ENCODE measurements at places on chromosomes 3 and 15.
A peak's percentile ranks its signal among the peaks of the same experiment; 100 is the strongest.

GRCh38 chr15:48811325-48811958 is 573 bp upstream of the CEP152 start:
- no peak for DNase-seq

- no peak for DNase-seq
Observed at GRCh38 chr3:178778589-178778988, 242.4 kb downstream of the KCNMB2 start.

DNA sequence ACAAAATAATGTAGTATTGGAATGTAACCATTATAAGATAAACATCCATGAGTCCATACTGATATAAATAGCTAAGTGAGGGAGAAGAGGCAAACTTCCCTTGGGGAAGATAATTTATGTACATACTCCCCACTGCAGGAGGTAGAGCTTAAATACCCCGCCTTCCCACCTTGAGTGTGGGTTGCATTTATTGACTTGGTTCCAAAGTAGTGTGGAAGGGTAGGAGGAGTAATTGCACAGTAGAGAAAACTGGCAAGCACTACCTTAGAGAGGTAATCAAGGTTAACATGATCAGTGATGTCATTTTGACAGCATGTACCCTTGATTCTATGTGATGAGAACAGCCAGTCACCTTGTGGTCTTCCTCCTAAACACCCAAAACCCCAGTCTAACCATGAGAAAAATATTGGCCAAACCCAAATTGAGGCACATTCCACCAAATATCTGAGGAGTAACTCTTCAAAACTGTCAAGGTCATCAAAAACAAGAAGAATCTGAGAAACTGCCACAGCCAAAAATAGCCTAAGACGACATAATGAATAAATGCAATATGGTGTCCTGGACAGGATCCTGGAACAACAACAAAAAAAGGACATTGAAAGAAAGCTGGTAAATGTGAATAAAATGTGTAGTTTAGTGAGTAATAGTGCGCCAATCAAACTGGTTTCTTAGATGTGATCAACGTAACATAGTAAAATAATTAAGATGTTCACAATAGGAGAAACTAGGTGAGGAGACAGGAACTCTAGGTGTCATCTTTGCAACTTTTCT is 774 bp upstream of the CNOT10 start:
- DNase-seq: no peak

- DNase-seq: no peak
Observed at GRCh38 chr3:69882560-69882959, 117.0 kb upstream of the SAMMSON start.

DNA sequence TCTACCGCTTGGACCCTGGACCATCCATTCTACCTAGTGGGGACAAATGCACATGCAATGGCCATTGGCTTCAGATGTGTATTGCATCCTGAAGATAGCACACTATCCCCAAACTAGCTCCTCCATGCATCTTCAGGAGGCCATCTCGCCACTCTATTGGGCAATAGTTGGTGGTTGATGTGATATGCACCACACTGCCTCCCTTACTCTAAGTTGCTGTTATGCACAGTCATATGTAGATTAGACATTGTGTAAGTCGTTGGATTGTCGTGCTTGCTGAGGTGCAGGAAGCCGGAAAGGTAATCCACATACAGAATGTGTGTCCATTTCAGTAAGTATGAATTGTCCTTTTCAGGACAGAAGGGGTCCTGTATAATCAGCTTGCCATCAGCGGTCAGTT is 26.7 kb upstream of the PLA2G4D start:
- no peak for DNase-seq

DNA sequence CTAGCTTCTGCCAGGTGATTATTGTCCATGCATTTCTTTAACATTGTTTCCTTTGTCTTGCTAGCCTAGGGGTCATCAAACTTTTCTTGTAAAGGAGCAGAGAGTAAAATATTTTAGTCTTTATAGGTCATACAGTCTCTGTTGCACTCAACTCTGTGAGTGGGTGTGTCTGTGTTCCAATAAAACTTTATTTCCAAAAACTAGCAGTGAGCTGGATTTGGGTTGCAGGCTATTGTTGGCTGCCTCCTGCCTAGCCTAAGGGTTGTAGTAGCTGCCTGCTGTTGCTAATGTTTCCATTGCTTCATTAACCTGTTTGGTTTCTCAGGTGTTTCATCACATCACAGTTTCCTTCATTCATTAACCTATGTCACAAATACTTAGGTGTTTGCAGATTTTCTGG is 64.0 kb upstream of the DCP1A start:
- no peak for DNase-seq

- peak; percentile 58 for DNase-seq
Observed at GRCh38 chr15:43204016-43204901, 16.6 kb downstream of the EPB42 start.

- DNase-seq: no peak
Observed at GRCh38 chr3:99658274-99658673, 19.9 kb downstream of the COL8A1 start.

- no peak for DNase-seq
Observed at GRCh38 chr3:16369885-16370284, 104.9 kb downstream of the OXNAD1 start.

GRCh38 chr15:49023354-49023753 is 22.9 kb downstream of the SECISBP2L start:
- no peak for DNase-seq

DNA sequence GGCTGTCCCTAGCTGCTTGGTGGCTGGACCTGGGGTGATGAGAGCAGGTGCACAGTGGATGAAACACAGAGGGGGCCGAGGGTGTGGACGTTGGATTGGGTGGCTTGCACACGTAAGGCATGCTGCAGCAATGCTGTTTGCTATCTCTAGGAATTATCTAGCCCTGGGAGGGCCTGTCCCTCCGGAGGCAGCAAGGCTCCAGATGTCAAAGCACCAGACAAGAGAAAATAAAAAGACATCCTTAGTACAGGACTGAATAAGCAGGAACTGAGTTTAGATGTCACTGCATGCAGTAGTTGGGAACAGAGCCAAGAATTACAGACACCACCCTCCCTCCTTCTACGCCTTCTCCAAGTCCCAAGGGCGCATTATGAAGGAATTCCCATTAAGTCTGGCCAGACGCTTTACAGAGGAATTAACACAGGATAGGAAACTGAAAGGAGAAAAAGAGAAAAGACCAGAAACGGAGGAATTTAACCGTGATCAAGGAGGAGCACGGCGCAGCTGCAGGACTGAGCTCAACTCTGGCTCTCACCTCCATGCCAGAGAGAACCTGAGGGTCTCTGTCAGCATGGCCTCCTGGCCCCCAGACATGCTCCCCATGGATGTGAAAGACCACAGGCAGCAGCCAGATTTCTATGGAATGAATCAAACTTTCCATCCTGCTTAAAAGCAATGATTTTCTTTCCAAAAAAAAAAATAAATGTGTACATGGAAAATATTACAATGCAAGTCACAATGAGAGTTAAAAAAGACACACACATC is 13.8 kb downstream of the ATP10A start:
- no peak for DNase-seq

DNA sequence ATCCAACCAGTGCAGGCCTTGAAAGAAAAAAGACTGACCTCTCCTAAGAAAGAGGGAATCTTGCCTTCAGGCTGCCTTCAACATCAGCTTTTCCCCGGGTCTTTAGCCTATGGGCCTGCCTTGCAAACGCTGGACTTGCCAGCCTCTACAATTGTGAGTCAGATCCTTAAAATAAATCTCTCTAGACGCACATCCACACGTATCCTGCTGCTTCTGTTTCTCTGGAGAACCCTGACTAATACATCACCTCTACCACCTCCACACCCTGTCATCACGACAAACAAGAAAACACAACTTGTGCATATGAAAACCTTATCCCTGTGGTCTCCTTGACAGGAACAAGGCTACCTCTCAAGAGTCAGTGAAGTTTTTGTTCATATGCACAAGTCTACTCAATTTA is 11.8 kb downstream of the CYFIP1 start:
- DNase-seq: no peak

GRCh38 chr3:184832044-184832443 is 20.1 kb downstream of the VPS8 start:
- no peak for DNase-seq

GRCh38 chr3:161796780-161797179 is 300.2 kb downstream of the OTOL1 start:
- no peak for DNase-seq

DNA sequence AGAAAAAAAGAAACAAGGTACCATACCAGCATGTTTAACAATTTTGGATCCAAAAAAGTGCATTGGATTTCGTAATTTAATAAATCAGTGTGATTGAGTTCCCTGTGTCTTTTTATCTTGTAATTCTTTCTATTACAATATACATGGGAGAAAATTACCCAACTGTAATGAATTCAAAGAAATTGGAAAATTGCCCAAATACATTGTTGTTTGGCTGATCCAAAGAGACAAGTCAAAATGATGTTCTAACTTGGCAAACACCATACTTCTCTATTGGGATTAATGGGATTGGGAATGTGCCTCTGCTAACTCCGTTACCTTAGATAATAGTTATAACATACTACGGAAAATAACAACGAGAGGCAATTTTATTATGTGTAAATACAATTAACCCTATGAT is 1097.1 kb downstream of the ROBO1 start:
- DNase-seq: no peak

- no peak for DNase-seq
Observed at GRCh38 chr15:48121849-48122248, 1.1 kb downstream of the SLC24A5 start.

DNA sequence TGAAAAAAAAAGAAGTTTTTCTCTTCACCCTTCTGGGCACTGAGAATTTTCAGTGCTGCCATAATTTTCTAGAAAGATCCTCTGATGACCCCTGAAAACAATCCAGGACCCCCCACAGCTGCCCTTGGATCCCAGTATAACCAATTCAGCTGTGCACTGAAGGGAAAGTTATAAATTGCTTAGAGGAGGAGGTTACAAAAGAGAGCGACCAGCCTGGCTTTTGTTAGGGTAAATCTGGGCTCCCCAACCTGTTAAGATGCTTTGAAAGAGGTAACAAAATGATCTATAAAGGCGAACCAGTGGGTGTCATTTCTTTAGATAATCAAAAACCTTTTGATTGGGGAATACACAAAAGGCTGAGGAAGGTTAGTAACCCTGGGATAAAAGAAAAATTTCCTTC is 407.9 kb upstream of the ATP11B start:
- no peak for DNase-seq

DNA sequence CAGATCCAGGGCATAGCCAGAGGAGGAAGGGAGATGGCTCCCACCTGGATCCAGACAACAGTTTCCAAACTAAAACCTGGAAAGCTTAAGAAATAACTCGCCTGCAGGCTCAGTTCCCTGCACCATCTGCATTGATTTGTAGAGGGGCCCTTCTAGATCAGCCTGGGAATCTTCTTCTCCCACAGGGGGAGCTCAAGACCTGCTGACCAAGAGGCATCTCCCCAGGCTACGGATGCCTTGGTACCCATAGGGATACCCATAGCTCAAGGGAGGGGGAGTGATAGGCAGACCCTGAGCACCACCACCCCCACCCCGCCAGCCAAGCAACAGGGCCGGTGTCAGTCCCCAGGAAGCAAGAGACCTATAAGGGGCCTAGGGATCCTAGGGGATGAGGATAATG is 28.0 kb upstream of the DCLK3 start:
- peak; percentile 30 for DNase-seq

DNA sequence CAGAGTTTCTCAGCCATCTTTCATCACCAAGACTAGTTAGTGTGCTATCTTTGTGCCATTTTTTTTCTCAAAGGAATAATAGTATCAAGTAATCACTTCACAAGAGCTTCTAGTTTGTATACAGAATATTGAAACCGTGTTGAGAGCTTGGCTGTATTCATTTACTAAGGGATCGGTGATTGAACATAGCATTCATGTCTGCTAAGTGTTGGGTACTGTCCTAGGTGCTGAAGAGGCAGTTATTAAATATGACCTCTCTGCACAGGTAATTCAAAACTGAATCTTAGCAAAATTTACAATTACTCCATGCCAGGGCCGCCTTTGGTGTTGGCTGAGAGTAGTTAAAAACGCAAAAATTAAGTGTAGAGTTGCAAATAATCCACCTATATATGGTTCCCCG is 355.3 kb upstream of the RORA start:
- DNase-seq: no peak

DNA sequence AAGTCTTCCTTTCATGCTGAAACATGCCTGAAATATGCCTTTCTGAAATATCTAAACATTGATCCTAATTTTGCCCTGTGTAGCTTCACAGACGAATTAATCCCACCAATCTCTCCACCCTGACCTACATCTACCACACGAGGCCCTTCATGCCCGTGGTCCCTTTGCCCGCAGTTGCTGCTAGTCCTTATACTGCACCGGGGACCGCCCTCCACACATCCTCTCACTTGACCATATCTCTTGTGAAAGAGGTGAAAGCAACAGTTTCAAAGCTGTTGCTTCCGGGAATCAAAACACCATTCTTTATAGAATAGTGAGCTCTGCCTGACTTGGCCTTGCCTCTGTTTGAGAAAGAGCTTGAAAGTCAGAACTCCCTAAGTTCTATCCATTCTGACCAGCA is 499.5 kb downstream of the NTRK3 start:
- DNase-seq: no peak

DNA sequence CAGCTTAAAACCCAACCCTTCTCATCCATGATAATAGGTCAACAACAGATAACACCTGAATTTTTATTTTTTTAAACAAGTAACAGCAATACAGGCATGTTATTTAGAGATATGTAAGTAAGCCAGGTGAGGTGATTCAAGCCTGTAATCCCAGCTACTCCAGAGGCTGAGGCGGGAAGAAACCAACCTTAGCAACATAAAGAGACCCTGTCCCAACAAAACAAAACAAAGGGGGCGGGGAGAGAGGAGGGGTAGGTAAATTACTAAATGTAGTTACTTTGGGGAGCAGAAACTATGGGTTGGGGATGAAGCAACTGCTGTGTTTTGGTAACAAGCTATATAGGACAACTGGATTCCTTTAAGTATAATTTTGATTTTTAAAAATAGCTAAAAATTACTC is 47.0 kb downstream of the GNB4 start:
- DNase-seq: no peak

DNA sequence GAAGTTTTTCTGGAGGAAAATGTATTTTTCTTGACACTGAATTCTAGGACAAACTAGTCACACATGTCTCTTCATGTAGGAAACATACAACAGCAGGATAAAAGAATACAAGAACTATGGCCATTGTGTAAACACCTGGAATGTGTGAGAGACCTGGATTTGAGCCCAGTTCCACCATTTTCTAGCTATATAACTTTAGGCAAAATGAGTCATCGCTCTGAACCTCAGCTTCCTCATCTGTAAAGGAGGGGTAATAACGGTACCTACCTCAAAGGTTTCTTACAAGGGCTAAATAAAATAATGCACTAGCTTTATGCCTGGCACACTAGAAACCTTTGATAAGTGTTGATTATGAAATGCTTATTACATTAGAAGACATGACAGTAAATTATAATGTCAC is 57.8 kb downstream of the RIOX2 start:
- no peak for DNase-seq
